ENCODE measurements at places on chromosomes 3 and 15. TPM values are rescaled to one million over a fixed set of nuclear protein-coding genes. Genes with fewer than 3 reads are reported as not detected.

The GPR156 gene
- total RNA-seq, result 0.42 TPM

The ARRDC4 gene
- 24.0 TPM for total RNA-seq

The AMOTL2 gene
- 272 TPM for total RNA-seq

The ARHGEF26 gene
- 18.4 TPM for total RNA-seq

The AP2M1 gene
- total RNA-seq, result 389 TPM

The XXYLT1 gene
- total RNA-seq, result 17.0 TPM

The GUCA1C gene
- total RNA-seq, result not detected

The CDAN1 gene
- 9.1 TPM for total RNA-seq

The KIF23 gene
- 1.2 TPM for total RNA-seq

The FRMD5 gene
- total RNA-seq, result 0.13 TPM

The TBC1D21 gene
- total RNA-seq, result not detected

The IL20RB gene
- total RNA-seq, result 3.6 TPM

The AQP9 gene
- total RNA-seq, result 21.1 TPM

All from mesenteric fat pad (tissue), 1 donor.